Cardiac muscle cell (in vitro differentiated cells and primary cell): ENCODE measurements at places on chromosomes 4 and X. TPM values are rescaled to one million over a fixed set of nuclear protein-coding genes. Genes with fewer than 3 reads are reported as not detected.

The P2RY4 gene
- total RNA-seq, result 0.09 TPM in 1 of 2 replicates, not detected in the other

The PCYT1B gene
- 37.4 and 41.1 TPM in 2 replicates for total RNA-seq

The PPARGC1A gene
- total RNA-seq, result 23.9 and 42.3 TPM in 2 replicates

The POLN gene
- total RNA-seq, result 5.2 and 6.9 TPM in 2 replicates

The CDKL5 gene
- 3.8 and 12.9 TPM in 2 replicates for total RNA-seq

The MSX1 gene
- 15.6 and 25.2 TPM in 2 replicates for total RNA-seq

The MID2 gene
- total RNA-seq, result 23.9 and 30.0 TPM in 2 replicates

The PPEF2 gene
- total RNA-seq, result not detected in 2 replicates

The STPG2 gene
- 0.30 and 0.81 TPM in 2 replicates for total RNA-seq

The PASD1 gene
- 0.18 and 0.30 TPM in 2 replicates for total RNA-seq

The GPRASP2 gene
- total RNA-seq, result 36.7 and 42.7 TPM in 2 replicates
